ENCODE measurements at places on chromosomes 12 and 14.

- no peak for DNase-seq
These were observed 12.1 kb downstream of the VASH1 start for GRCh38 chr14:76773188-76773885.

- DNase-seq = peak; percentile 62
These were observed 953 bp upstream of the NXPH4 start for GRCh38 chr12:57215668-57216013.

DNA sequence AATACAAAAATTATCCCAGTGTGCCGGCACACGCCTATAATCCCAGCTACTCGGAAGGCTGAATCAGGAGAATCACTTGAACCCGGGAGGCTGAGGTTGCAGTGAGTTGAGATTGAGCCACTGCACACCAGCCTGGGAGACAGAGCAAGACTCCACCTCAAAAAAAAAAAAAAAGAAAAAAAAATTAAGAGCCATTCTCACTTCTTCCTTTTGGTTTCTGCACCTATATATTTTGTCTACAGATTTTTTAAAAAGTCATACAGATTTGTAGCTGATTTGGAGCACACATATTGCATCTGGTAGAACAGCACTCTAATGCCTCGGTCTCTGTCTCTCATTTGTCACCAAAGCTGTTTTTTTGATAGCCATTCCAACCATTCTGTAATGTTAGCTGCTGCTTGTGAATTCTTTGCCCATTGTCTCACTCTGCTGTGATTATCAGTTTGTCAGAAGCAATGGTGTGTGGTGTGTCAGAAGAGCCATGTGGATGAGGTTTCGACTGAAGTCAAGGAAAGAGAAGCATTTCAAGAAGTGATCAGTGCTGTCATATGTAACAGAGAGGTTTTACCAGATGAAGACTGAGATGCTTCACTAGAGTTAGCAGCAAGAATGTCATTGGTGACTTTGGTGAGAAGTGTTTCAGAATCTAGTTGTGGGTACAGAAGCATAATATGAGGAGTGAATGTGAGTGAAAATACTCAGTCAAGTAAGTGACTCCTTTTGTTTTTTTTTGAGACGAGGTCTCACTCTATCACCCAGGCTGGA lies 8.7 kb upstream of the KTN1 start:
- no peak for DNase-seq

DNA sequence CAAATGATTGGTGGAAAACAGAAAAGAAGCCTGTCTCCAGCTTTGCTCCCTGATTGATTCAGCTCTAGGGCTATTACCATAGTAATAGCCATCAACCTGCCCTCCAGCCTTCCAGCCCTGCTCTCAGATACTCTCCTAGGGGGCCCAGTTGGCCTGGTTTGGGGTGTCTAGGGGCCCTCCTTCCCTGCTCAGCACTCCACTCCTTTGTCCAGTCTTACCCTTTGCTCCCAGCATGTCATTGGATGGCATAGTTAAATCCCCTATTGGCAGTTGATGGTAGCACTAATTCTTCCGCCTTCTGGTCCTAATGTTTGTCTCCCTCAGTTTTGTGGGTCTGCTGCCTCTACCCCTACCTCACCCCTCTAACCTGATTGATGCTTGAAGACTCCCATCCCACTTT lies 175.4 kb upstream of the PELI2 start:
- no peak for DNase-seq

- no peak for DNase-seq
These were observed 5.1 kb upstream of the SMOC1 start for GRCh38 chr14:69873877-69874780.

GRCh38 chr12:52862023-52862422 lies 13.2 kb upstream of the KRT78 start:
- no peak for DNase-seq

- DNase-seq = no peak
These were observed 68.7 kb downstream of the RGS6 start for GRCh38 chr14:72000907-72001306.

DNA sequence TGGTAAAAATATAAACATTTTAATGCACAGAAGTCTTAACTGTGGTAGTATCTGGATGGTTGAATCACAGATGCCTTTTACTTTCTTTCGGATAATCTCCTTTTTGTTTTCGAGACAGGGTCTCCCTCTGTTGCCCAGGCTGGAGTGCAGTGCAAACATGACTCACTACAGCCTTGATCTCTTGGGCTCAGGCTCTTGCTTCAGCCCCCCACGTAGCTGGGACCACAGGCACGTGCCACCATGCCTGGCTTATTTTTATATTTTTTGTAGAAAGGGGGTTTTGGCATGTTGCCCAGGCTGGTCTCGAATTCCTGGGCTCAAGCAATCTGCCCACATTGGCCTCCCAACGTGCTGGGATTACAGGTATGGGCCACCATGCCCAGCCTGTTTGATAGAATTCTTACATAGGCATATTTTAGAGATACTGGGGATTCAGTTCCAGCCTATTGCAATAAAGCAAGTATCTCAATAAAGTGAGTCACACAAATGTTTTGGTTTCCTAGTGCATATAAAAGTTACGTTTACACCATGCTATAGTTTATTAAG lies 99.2 kb downstream of the SNAPC1 start:
- no peak for DNase-seq

DNA sequence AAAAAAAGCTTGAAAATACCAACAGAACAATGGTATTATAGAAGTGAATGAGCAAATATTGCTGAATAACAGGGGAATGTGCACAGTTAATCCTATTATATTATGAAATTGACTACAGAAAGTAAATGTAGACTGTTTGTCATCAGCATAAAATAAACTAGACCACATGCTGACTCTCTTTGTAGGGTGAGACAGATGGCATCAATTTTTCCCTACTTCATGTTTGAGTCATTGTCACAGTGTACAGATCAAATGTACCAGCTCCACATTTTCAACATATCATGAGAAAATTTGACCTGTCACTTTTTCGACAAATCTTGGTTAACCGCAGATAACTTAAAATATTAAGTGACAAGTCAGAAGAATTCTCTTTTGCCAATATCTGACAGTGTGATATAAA lies 421.0 kb downstream of the RPL10L start:
- DNase-seq = no peak

DNA sequence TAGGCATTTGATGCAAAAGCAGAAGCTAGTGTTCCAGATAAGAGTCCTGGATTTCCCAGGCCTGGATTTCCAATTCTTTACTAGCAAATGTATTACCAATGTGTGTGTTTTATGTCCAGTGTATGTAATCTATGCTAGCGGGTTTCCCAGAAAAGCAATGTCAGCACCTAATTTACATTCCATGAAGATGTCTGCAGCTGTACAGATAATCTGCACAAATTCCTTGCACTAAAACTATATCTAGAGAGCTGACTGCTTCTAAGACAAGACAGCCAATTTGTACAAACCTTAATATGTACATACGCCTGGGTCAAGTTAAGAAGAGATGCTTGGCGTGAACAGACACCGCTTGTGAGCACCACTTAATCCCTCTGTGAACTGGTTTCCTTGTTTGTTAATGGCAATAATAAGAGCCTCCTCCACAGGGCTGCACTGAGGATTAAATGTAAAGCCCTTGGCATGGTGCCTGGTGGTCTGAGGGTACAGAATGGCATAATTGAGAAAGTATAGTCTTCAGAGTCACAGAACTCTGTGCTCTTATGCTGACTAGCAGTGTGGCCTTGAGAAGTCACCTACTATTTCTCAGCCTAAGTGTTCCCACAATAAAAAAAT lies 185.6 kb downstream of the EPS8 start:
- DNase-seq = no peak

GRCh38 chr12:119055977-119056376 lies 74.6 kb downstream of the SRRM4 start:
- no peak for DNase-seq

DNA sequence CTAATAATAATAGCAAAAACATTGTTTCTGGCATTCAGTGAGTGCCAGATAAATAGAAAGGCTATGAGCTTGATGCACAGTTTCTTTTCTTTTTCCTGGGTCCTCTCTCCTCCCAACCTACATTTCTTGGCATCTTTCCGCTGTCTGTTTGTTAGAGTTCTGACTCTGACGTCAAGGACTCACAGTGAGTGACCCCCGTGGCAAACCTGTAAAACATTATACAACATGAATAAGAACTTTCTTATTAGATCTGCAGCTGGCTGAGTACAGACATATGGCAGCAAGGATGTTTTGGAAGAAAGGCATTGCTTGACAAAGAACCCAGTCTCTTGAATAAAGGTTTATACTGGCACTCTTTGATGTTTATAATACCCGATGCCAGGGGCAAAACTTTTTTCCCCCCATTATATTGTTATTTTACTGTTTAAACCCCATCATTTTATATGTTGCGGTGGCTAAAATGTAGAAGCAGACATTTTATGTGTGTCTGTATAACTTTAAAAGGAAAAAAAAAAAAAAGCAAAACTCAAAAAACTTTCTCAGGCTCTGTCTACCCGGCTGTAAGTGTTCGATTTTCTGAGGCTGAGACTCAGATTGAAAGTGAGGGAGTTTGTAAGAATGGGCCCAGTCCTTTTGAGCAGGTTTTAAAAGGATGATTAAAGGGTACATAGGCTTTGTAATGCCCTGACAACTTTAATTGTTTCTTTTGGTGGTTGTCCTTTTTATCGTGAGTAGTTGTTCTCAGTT lies 159.3 kb downstream of the PDE3A start:
- DNase-seq = no peak

GRCh38 chr14:101001311-101002069 lies 98.0 kb upstream of the RTL1 start:
- no peak for DNase-seq

- no peak for DNase-seq
These were observed 107.7 kb downstream of the ESR2 start for GRCh38 chr14:64186231-64187129.

GRCh38 chr12:56988207-56988739 lies 18.1 kb downstream of the ZBTB39 start:
- no peak for DNase-seq

DNA sequence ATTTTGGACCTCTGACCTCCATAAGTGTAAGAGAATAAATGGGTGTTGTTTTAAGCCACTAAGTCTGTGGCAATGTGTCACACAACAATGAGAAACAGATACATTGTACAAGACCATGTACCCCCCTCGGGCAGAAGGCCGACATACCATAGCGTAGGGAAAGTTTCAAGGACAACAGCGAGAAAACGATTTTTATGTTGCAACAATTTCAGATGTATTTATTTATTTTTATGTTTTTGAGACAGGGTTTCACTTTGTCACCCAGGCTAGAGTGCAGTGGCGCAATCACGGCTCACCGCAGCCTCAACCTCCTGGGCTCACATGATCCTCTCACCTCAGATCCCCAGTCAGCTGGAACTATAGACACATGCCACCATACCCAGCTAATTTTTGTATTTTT lies 136.4 kb upstream of the NCOR2 start:
- no peak for DNase-seq

- DNase-seq = no peak
These were observed 66.4 kb upstream of the DCN start for GRCh38 chr12:91249054-91249453.

GRCh38 chr12:53950437-53950773 lies 4.3 kb upstream of the HOXC12 start:
- no peak for DNase-seq

DNA sequence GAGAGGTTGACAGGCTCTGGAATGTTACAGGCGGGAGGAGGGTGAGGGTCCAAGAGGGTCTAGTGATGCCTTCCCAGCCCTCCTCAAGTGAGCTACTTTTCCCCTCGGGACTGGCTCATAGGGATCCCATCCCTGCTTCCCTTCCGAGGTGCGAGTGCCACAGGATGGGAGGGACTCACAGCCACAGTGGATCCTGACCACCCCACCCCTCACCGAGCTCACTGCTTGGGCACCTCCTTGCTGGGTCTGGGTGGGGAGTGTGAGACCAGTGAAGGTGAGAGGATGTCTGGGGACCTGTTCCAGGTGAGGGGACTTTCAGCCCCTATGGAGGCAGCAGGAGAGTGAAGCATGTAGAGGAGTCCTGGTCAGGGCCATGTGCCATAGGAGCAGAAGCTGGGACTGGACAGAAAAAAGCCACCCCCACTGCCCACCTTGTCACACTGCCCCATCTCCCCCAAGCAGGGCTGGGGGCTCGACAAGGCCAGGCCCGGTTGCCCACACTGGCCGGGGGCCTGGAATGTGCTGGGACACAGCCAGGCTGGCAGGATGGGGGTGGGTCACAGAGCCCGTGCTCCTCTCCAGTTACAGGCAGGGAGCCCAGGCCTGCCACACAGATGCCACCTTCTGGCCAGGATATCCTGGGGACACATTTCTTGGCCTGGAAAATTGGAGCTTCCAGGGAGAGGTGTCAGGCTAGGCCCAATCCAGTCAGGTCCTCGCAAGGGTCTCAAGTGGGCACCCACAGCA lies 1.7 kb upstream of the TNS2 start:
- DNase-seq = peak; percentile 44

GRCh38 chr12:116670859-116671258 lies 67.0 kb downstream of the SPRING1 start:
- DNase-seq = no peak

DNA sequence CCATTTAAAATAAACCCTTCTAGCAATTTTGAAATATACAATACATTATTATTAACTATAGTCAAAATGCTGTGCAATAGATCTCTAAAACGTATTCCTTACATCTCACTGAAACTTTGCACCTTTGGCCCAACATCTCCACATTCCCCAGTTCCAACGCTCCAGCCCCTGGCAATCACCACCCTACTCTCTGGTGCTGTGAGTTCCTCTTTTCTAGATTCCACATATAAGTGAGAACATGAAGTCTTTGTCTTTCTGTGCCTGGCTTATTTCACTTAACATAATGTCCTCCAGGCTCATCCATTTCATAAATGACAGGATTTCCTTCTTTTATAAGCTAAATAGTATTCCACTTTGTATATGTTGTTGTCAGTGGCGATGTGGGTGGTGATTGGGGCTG lies 194.7 kb upstream of the RTL1 start:
- DNase-seq = no peak

DNA sequence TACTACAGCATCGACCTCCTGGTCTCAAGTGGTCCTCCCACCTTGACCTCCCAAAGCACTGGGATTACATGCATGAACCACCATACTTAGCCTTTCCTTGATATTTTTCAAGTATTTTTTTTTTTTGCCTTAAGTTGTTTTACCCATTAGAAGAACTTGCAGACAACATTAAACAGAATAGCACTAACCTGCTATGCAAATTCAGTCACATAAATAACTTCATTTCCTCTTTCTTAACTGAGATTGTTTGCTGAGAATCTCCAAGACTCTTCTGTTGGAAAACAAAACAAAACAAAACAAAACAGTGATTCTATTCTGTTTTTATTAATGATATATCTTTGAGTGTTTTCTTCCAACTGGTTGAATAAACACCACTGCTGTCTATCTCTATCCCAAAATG lies 115.9 kb upstream of the IFNG-AS1 start:
- DNase-seq = no peak

DNA sequence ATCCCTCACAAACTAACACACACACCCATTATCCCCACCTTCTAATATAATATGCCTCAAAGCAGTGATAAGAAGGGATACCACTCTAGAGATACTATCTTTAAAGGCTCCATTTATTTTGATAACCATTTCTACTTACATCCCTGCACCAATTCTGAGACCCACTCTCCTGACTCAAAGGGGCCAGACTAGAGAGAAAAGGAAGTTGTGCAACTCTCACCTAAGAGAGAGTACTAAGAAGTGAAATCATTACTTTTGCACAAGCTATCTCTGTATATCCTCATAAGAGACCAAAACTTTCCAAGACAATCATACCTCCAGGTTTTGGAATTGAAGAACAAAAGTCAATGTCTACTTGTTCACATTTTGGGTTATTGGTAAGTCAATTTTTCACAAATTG lies 45.4 kb upstream of the USP15 start:
- DNase-seq = no peak

- no peak for DNase-seq
These were observed 8.1 kb downstream of the AEBP2 start for GRCh38 chr12:19447386-19447785.

- no peak for DNase-seq
These were observed 166.8 kb upstream of the TBX3 start for GRCh38 chr12:114850661-114851275.

GRCh38 chr14:22814941-22815713 lies at the start of gene SLC7A7:
TSS of gene SLC7A7 (minus strand) at chr14:22815435. CDS start at chr14:22813398, 2,037 bp downstream.
- no peak for DNase-seq

All from activated naive CD8-positive, alpha-beta T cell treated with anti-CD3 and anti-CD28 coated beads, Interleukin-2, amount 10 ng/mL, durations not matched to agents 7 days and 5 days (primary cell).